A549 treated with CORT108297 at 1 μM for 4 hours (cell line): ENCODE measurements at places on chromosomes 16 and 17. TPM values are rescaled to one million over a fixed set of nuclear protein-coding genes. Genes with fewer than 3 reads are reported as not detected.

The HSD17B1 gene
- 0.75 to 1.6 TPM (median 1.5 TPM) in 5 replicates for total RNA-seq

The WNT9B gene
- total RNA-seq: not detected in 5 replicates

The RUNDC3A gene
- total RNA-seq: 0.55 to 1.3 TPM (median 0.57 TPM) in 5 replicates

The KIF1C gene
- total RNA-seq: 98.6 to 114 TPM (median 107 TPM) in 5 replicates

The CACNG4 gene
- total RNA-seq: 8.8 to 13.9 TPM (median 11.8 TPM) in 5 replicates

The ZNF267 gene
- total RNA-seq: 6.9 to 8.8 TPM (median 7.6 TPM) in 5 replicates

The NLRC5 gene
- 2.6 to 4.5 TPM (median 3.7 TPM) in 5 replicates for total RNA-seq

The CCDC47 gene
- 86.7 to 139 TPM (median 96.1 TPM) in 5 replicates for total RNA-seq

The ATP2A3 gene
- 3.9 to 5.6 TPM (median 4.6 TPM) in 5 replicates for total RNA-seq

The PYY gene
- 0.13 TPM in 1 of 5 replicates, not detected in the others for total RNA-seq

The KIF19 gene
- total RNA-seq: 0.03 TPM in 1 of 5 replicates, not detected in the others

The TGFB1I1 gene
- total RNA-seq: 35.9 to 63.4 TPM (median 47.8 TPM) in 5 replicates

The BANP gene
- total RNA-seq: 17.3 to 20.5 TPM (median 19.2 TPM) in 5 replicates

The HOXB9 gene
- 7.5 to 8.7 TPM (median 7.8 TPM) in 5 replicates for total RNA-seq

The SLC6A2 gene
- 0.03 to 0.08 TPM (median 0.04 TPM) in 3 of 5 replicates, not detected in the others for total RNA-seq

The JPT2 gene
- total RNA-seq: 164 to 217 TPM (median 172 TPM) in 5 replicates

The SPAG9 gene
- total RNA-seq: 72.4 to 85.8 TPM (median 81.6 TPM) in 5 replicates

The SRCIN1 gene
- 2.0 to 3.3 TPM (median 2.8 TPM) in 5 replicates for total RNA-seq

The NPIPA8 gene
- 0.95 to 1.8 TPM (median 1.5 TPM) in 5 replicates for total RNA-seq

The KRT40 gene
- total RNA-seq: not detected in 5 replicates

The SPATA32 gene
- 0.14 to 0.22 TPM (median 0.18 TPM) in 5 replicates for total RNA-seq

The RPGRIP1L gene
- total RNA-seq: 9.5 to 11.3 TPM (median 10.8 TPM) in 5 replicates

The EFCAB3 gene
- total RNA-seq: not detected in 5 replicates

The XYLT1 gene
- 0.62 to 1.1 TPM (median 0.72 TPM) in 5 replicates for total RNA-seq

The HS3ST3A1 gene
- 0.10 to 0.21 TPM (median 0.14 TPM) in 4 of 5 replicates, not detected in the other for total RNA-seq

The KRT222 gene
- 0.27 to 0.69 TPM (median 0.52 TPM) in 5 replicates for total RNA-seq

The NLRC3 gene
- 0.01 to 0.05 TPM (median 0.02 TPM) in 4 of 5 replicates, not detected in the other for total RNA-seq

The CNGB1 gene
- 0.07 to 0.45 TPM (median 0.16 TPM) in 5 replicates for total RNA-seq

The GLTPD2 gene
- total RNA-seq: 0.07 TPM in 1 of 5 replicates, not detected in the others

The CCL14 gene
- total RNA-seq: not detected in 5 replicates

The ACE gene
- 0.31 to 0.99 TPM (median 0.64 TPM) in 5 replicates for total RNA-seq

The ITGAD gene
- total RNA-seq: 0.02 TPM in 1 of 5 replicates, not detected in the others

The FZD2 gene
- total RNA-seq: 28.5 to 50.4 TPM (median 43.5 TPM) in 5 replicates

The SEZ6 gene
- total RNA-seq: 0.03 to 0.13 TPM in 2 of 5 replicates, not detected in the others

The PTX4 gene
- total RNA-seq: not detected in 5 replicates

The SHISA9 gene
- 0.01 to 0.08 TPM (median 0.02 TPM) in 3 of 5 replicates, not detected in the others for total RNA-seq

The VTN gene
- total RNA-seq: 16.9 to 24.9 TPM (median 20.6 TPM) in 5 replicates

The GJD3 gene
- total RNA-seq: 0.31 to 1.2 TPM (median 0.92 TPM) in 5 replicates

The SLC16A5 gene
- total RNA-seq: 18.6 to 35.9 TPM (median 32.2 TPM) in 5 replicates

The TEX14 gene
- 0.07 to 0.16 TPM (median 0.15 TPM) in 5 replicates for total RNA-seq

The OMG gene
- total RNA-seq: not detected in 5 replicates

The CD300A gene
- total RNA-seq: 0.07 to 0.12 TPM (median 0.07 TPM) in 3 of 5 replicates, not detected in the others

The PRMT7 gene
- total RNA-seq: 29.9 to 35.1 TPM (median 30.7 TPM) in 5 replicates

The RASD1 gene
- total RNA-seq: 0.80 to 1.3 TPM (median 1.0 TPM) in 5 replicates

The KRT36 gene
- not detected in 5 replicates for total RNA-seq

The ITGA2B gene
- total RNA-seq: 0.78 to 1.9 TPM (median 1.6 TPM) in 5 replicates

The NPIPB13 gene
- 2.0 to 2.8 TPM (median 2.2 TPM) in 5 replicates for total RNA-seq

The KRTAP4-1 gene
- 0.09 to 0.40 TPM (median 0.24 TPM) in 4 of 5 replicates, not detected in the other for total RNA-seq

The PIPOX gene
- 0.15 to 0.20 TPM (median 0.17 TPM) in 4 of 5 replicates, not detected in the other for total RNA-seq

The SLC5A10 gene
- 0.12 to 0.38 TPM (median 0.20 TPM) in 5 replicates for total RNA-seq

The GPR142 gene
- 0.08 TPM in 1 of 5 replicates, not detected in the others for total RNA-seq

The RHBDL3 gene
- total RNA-seq: 2.5 to 6.0 TPM (median 4.4 TPM) in 5 replicates

The ITGAE gene
- total RNA-seq: 93.6 to 105 TPM (median 97.6 TPM) in 5 replicates

The NUDT16L1 gene
- total RNA-seq: 14.9 to 26.8 TPM (median 25.8 TPM) in 5 replicates

The FOXN1 gene
- 0.02 to 0.06 TPM (median 0.04 TPM) in 4 of 5 replicates, not detected in the other for total RNA-seq

The DRC3 gene
- 2.2 to 3.2 TPM (median 3.0 TPM) in 5 replicates for total RNA-seq

The PRAC1 gene
- total RNA-seq: not detected in 5 replicates

The AATK gene
- total RNA-seq: 0.23 to 0.66 TPM (median 0.60 TPM) in 5 replicates

The ALOXE3 gene
- total RNA-seq: 5.8 to 9.3 TPM (median 8.0 TPM) in 5 replicates
